ENCODE measurements at places on chromosomes 16 and 17. TPM values are rescaled to one million over a fixed set of nuclear protein-coding genes. Genes with fewer than 3 reads are reported as not detected.

Gene ITGAD
- not detected for total RNA-seq

GRCh38 chr17:35900708-35901480 lies 20.7 kb upstream of the CCL5 start:
- no peak for DNase-seq

DNA sequence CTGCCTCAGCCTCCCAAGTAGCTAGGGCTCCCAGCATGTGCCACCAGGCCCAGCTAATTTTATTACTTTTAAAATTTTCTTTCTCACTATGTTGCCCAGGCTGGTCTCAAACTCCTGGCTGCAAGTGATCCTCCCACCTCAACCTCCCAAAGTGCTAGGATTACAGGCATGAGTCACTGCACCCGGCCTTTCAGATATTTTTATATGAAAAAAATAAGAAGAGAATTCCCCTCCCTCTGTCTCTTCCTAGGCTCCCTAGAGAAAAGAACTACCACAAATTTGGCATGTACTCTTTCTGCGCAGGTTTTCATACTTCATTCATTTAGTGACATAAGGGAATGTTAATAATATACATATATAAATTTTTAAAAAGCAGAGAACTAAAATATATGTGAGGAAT lies 21.7 kb upstream of the SMURF2 start:
- DNase-seq: no peak

- DNase-seq: no peak
These were observed 50.6 kb upstream of the ADCY9 start for GRCh38 chr16:4166821-4167220.

Gene RNF157
- 15.1 TPM for total RNA-seq

- DNase-seq: no peak
These were observed 211.9 kb downstream of the GSG1L start for GRCh38 chr16:27851586-27851985.

Gene CNGB1
- total RNA-seq: not detected

GRCh38 chr16:59849716-59850115 lies 1115.6 kb upstream of the GOT2 start:
- DNase-seq: peak; percentile 21

Measured in WTC11 (cell line).